GM03348 (cell line): ENCODE measurements at places on chromosomes 7 and 10.

DNA sequence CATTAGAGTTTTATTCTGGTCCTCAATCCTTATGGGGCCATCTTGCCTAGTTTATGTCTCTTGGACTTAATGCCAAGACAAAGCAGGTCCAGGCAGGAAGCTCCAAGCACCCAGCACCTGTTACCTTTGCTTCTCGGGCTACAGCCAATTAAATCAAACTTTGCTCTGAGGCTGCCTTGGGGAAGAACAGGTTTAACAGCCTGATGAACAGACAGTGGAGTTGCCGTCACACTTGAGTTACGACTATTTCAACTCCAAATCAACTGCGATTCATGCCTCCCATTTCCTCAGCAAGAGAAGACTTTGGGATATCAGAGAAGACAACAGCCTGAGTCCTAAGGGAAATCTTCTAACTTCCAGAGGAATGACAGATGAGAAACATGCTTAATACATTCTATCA lies 62.2 kb downstream of the XPNPEP1 start:
- DNase-seq = no peak

- peak; percentile 82 for DNase-seq
Observed at GRCh38 chr10:4704034-4704545, 121.9 kb upstream of the AKR1E2 start.

DNA sequence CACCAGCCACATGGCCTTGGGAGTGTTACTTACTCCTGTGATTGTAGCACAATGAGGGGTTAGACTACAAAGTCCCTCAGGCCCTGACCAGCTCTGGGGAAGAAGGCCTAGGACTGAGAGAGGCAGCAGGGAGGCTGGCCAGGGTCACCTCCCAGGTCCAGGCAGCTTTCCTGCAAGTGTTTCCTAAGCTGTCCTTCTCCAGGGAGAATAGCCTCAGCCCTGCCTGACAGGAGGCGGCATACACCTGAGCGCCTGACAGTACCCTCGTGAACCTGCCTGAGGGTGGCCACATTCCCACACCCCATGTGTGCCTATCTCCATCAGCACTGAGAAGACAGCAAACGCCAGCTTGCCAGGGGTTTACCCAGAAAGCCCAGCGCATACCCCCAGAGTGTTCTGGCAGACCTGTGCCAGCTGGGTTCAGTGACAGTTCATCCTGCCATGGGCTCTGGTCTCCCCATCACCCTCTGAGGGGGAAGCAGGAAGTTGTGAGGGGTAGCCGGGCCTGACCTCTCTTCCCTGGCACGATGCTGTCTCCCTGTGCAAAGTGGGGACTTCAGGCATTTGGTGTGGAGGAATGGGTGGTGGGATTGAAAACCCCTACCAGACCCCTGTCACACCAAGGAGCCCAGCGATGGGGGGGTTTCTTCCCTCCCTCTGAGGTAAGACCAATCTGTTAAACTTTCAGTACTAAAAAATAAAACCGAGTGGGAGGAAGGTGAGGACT lies 56.3 kb upstream of the CAMK2B start:
- DNase-seq = no peak

DNA sequence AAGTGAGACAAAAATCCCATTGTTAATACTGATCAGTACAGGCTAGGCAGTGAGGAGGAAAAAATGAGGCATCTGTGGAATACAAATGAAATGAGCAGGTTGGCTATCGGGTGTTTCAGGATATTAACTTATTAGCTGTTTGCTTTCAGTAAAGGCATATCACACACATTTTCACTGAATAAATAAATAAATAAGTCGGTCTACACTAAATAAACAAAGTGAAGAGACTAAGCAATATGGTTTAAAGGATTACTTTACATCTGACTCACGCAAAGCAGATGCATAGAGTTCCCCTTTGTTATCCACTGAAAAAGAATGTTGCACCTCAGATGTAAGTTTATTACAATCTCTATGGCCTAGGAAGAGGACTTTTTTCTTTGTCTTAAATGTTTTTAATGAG lies 6.3 kb upstream of the SEMA3A start:
- no peak for DNase-seq

GRCh38 chr10:49389361-49389933 lies 6.4 kb downstream of the DRGX start:
- DNase-seq = no peak

DNA sequence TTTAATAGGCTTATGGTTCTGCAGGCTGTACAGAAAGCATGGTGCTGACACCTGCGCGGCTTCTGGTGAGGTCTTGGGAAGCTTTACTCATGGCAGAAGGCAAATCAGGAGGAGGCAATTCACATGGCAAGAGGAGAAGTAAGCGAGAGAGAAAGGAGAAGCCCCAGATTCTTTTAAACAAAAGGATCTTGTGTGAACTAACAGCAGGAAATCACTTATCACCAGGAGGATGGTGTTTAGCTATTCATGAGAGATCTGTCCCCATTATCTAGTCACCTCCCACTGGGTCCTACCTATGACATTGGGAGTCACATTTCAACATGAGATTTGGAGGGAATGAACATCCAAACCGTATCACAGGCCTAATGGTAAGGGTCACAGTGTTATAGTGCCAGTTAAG lies 678.0 kb upstream of the KCND2 start:
- DNase-seq = no peak
